ENCODE measurements at places on chromosomes 1 and 21.

DNA sequence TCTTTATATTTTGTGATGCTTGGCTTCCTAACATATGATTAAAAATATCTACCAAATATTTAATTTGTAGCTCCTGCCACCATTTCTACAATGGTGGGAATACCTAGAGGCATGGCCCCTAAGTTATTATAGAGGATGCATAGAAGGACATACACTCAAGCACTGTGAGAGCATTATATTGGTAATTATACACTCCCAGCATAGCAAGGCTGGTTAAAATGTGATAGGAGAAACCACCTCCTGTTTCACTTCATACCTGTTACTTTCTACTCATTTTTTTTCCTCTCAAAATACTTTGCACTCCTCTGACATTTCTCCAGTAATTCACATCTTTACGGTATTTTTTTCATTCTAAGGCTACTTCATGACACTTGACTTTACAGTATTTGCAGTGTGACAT is 92.9 kb downstream of the HS2ST1 start:
- H3K27me3 ChIP-seq, result no peaks in the 10 kb centered on the region
- DNase-seq, result no peak
- no peak overlapping the region for H3K27ac ChIP-seq
- H3K4me1 ChIP-seq, result no peaks in the 10 kb centered on the region

DNA sequence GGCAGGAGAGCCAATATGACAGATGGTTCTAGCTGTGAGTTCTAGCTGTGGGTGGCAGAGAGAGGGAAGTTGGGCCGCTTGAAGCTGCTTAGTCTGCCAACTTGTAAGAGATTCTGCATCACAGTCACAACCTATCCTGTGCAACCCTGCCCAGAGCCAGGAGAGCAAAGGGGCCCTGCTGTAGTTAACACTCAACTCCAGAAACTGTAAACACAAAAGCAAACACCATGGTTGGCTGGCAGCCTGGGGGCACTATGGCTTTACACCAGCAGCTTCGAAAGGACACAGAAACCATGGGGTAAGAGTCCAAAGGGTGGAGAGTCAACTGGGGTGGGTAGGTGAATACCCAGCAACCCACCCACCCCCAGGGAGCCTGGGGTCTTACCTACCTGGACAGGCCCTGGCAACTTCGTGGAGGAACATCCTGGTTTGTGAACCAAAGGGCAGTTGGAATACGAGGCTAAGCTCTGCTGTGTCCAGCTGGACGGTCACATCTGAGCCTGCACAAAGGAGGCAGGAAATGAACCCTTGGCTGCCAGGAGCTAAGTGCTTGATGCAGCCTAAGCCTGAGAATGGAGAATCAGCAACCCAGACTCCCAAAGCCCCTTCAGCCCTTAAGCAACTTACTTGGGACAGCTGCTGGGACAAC is 6.4 kb downstream of the INPP5B start:
- no peaks in the 10 kb centered on the region for H3K4me1 ChIP-seq
- no peaks in the 10 kb centered on the region for H3K27me3 ChIP-seq
- no peak overlapping the region for H3K4me3 ChIP-seq

DNA sequence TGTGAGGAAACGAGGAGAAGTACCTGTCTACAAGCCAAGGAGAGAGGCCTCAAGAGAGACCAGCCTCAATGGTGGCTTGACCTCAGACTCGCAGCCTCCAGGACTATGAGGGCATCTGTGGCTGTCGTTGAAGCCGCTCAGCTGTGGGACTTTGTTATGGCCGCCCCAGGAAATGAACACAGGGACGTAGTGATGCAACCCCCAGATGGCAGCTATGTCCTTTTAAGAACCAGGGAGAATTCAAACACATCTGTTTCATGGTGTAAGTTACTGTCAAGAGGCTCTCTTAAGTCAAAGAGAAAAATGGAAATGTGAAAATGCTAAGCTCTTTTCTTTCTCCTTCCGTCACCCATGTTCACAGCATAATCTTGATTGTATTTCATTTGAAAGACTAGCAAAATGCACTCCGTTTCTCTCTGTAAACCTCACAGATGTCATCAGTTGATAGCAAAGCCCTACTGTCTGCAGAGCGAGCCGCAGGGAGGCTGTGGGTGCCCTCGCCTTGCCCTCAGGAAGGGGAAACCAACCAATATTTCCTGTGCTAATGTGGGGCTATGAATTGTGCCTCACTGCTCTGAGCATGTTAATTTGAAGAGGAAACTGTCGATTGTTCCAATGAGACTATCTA is 21.3 kb downstream of the UBASH3A start:
- no peak overlapping the region for H3K27ac ChIP-seq
- H3K27me3 ChIP-seq, result no peaks in the 10 kb centered on the region
- no peak overlapping the region for H3K4me3 ChIP-seq
- DNase-seq, result no peak

GRCh38 chr1:207393610-207394009 is 60.5 kb upstream of the CR2 start:
- H3K4me1 ChIP-seq, result peaks cover 4% of the 10 kb centered on the region
- no peak overlapping the region for H3K4me3 ChIP-seq
- no peaks in the 10 kb centered on the region for H3K27me3 ChIP-seq
- no peak for DNase-seq
- no peak overlapping the region for H3K27ac ChIP-seq
- H3K36me3 ChIP-seq, result no peaks in the 10 kb centered on the region

DNA sequence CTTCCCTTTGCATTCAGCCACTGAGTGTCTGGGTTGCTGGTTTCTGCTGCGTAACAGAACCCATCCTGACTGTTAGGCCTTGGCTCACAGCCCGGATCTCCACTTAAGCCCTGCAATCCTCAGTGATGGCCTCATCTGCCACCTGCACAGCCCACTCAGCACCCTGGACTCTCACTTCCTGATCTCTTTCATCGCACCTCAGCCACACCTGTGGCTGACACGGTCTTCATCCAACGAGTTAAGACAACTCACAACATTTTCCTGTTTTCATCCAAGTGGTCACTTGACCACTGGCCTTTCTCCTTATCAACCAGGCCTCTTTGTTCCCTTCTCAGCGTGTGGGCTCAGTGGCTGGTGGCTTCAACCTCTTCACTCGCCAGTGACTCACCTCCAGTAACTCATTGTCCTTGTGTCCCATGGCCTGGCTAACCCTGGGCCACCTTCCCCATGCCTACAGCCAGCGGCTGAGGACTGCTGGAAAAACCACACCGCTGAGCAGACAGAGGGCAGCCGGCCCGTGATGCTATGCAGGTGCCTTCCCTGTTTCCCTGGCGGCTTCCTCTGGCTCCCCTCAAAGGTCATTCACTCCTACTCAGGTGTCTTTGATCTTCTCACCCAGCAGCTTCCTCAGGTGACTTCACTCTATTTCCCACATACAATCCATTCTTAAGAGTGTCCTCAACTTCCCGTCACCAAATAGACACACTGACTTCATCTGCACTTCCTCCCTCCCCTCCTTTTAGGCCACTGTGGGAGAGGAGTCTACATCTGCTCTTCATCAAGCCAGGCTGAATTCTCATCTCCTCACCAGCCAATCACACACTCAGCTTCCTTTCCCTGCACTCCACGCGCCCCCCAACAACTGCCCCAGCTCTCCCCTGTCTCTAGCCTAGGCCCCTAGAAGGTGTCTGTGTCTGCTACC is 19.9 kb upstream of the EDN2 start:
- no peak overlapping the region for H3K4me3 ChIP-seq
- no peak for DNase-seq
- H3K27ac ChIP-seq, result no peak overlapping the region
- peaks cover 18% of the 10 kb centered on the region for H3K4me1 ChIP-seq
- no peaks in the 10 kb centered on the region for H3K36me3 ChIP-seq
- no peaks in the 10 kb centered on the region for H3K27me3 ChIP-seq

- H3K36me3 ChIP-seq, result no peaks in the 10 kb centered on the region
- no peak overlapping the region for H3K4me3 ChIP-seq
- H3K27ac ChIP-seq, result no peak overlapping the region
- H3K4me1 ChIP-seq, result no peaks in the 10 kb centered on the region
- H3K27me3 ChIP-seq, result no peaks in the 10 kb centered on the region
- no peak for DNase-seq
Observed at GRCh38 chr1:40640314-40641076, 25.0 kb downstream of the RIMS3 start.

DNA sequence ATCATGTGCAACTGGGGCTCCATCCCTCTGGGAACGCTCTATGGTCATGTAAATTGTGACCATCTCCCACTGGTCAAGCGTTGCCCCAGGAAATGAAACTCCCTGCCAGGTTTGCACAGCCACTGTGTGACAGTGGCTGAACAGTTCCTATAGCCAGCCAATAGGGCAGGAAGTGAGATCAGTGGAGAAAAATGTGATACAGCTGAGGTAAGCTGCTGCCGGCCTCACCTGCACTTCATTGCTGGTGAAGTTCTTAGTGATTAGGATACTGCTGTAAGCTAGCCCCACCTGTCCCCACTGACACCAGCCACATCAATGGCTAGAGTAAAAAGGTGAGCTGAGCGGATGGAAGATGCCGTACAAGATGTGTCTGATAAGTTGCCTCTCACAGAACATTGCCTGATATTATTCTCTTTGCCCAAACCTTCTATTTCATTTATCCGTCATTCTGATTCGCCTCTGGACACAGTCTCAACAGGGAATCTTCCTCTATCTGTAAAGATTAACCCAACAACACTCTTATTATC is 38.4 kb upstream of the CDC42BPA start:
- peaks cover 49% of the 10 kb centered on the region for H3K4me1 ChIP-seq
- DNase-seq, result peak; percentile 46
- H3K4me3 ChIP-seq, result no peak overlapping the region
- H3K27ac ChIP-seq, result peak overlapping the region; percentile 64
- H3K36me3 ChIP-seq, result no peaks in the 10 kb centered on the region
- peaks cover 6% of the 10 kb centered on the region for H3K27me3 ChIP-seq

DNA sequence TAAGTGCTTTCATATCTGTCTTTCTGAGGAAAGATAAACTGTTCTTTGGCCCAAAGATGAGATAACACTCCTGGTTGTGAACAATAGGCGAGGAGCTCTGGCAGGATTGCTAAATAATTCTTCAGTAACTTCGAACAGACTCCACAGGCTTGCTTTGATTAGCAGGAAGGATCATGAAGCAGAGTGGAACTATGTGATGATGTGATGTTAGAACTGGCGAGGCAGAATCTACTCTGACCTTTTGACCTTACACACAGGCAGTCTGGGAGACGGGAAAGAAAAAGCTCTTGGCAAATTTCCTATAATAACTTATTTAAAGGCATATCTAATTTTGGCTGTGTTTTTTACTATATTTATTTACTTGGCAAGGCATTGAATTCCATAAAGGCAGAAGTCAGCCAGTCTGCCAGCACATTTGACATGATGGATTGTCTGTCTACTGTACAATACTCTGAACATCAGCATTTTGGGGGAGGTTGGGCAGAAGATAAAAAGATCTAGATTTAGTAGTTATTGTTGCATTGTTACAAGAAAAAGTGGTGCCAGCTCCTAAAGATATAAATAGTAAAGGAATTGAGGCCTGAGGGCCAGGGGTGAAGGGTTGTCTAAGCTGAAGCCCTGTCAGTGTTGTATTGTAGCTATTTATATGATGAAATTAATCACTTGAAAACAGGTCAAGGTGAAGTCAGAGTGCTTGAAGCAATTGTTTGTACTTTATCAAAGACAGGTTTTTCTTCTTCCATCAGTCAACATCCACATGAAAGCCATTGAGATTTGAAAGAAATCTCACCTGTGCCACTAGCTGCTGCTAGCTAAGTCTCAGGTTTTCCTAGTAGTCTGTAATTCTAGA is 708.8 kb downstream of the LTN1 start:
- peaks cover 3% of the 10 kb centered on the region for H3K36me3 ChIP-seq
- H3K4me3 ChIP-seq, result no peak overlapping the region
- H3K27me3 ChIP-seq, result no peaks in the 10 kb centered on the region
- no peak for DNase-seq
- H3K27ac ChIP-seq, result no peak overlapping the region
- H3K4me1 ChIP-seq, result peaks cover 31% of the 10 kb centered on the region

DNA sequence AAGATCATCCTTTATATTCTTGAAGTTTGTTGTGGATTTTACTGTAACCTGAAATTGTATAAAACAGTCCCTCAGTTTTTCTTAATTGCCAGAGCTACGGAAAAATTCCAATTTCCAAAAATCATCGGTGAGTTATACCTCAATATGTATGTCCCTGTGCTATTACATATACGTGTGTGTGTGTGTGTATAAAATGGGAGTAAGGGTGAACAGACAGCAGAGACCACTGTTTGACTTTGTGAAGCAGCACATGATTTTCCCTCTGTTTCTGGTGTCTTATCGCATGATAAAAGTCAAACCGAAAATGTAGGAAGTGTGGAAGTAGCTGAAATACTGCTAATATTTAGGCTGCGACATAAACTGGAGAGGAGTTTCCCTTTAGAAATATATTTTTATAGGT is 1.2 kb downstream of the OR2T1 start:
- DNase-seq, result no peak
- no peak overlapping the region for H3K27ac ChIP-seq
- peaks cover 60% of the 10 kb centered on the region for H3K36me3 ChIP-seq
- H3K4me1 ChIP-seq, result no peaks in the 10 kb centered on the region
- no peak overlapping the region for H3K4me3 ChIP-seq

GRCh38 chr21:33278721-33279120 is 12.6 kb downstream of the IL10RB start:
- H3K4me3 ChIP-seq, result no peak overlapping the region
- peaks cover 8% of the 10 kb centered on the region for H3K36me3 ChIP-seq
- DNase-seq, result no peak

DNA sequence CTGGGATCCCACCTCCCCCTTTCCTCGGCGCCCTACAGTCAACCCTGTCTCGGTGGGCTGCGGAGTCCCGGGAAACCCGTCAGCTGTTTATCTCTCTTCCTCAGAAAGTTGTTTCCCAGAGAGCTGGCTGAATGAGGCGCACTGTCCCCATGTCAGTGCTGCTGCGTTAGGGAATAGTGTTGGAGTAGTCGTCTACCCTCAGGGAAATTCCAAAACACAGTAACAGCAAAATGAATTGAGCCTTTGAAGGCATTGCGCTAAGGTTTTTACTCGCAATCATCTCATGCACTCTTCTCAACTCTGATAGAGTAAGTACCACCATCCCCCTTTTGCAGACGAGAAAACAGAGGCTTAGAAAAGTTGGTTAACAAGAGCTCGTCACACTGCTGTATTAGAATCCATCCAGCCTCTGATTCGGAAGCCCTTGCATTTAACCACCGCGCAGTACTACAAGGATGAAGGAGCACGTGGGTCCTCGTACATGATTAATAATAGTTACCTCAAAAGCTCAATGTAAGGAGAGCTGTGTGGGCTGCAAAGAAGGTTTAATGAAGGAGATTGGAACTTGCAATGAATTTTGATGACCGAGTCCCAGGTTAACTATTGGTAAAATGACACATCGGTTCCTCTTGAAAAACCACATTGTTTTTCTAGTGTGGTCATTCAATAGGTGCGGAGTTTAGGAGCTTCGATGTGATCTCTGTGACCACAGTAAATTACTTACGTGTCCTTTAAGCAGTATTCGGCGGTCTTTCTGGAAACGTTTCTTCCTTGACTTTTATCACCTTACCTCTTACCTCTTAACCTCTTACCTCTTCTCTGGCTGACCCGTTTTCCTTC is 788 bp upstream of the EDEM3 start:
- H3K27me3 ChIP-seq, result peaks cover 16% of the 10 kb centered on the region
- peak overlapping the region; percentile 96 for H3K4me3 ChIP-seq
- peak overlapping the region; percentile 73 for H3K27ac ChIP-seq
- no peaks in the 10 kb centered on the region for H3K36me3 ChIP-seq
- no peak for DNase-seq

- H3K36me3 ChIP-seq, result no peaks in the 10 kb centered on the region
- no peak for DNase-seq
- no peak overlapping the region for H3K27ac ChIP-seq
- no peak overlapping the region for H3K4me3 ChIP-seq
Observed at GRCh38 chr1:61091455-61091854, 9.1 kb downstream of the NFIA start.

- peak overlapping the region; percentile 85 for H3K27ac ChIP-seq
- H3K36me3 ChIP-seq, result no peaks in the 10 kb centered on the region
- DNase-seq, result no peak
- no peak overlapping the region for H3K4me3 ChIP-seq
Observed at GRCh38 chr1:202565890-202566602, 144.2 kb downstream of the SYT2 start.
